ENCODE measurements at places on chromosomes 6 and 20. TPM values are rescaled to one million over a fixed set of nuclear protein-coding genes. Genes with fewer than 3 reads are reported as not detected.

The RNF182 gene
- 0.85 TPM for total RNA-seq

DNA sequence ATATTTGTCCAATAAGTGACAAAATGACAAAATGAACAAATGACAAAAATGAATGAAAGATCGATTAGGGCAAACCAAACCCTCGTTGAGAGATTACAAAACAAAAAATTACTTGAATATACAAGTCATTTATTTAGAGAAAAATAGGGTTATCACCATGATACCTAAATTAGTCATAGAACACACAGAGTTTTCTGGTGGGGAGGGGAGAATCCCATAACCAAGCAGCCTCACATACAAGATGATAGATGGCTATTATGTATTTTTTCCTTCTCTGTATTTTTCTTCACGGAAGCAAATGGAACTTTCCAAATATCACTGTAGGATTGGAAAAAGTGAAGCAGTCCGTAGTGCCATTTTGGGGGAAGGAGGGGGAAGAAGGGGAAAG lies 28.5 kb upstream of the BMP6 start:
- no peak for DNase-seq

The OPRM1 gene
- total RNA-seq = not detected

DNA sequence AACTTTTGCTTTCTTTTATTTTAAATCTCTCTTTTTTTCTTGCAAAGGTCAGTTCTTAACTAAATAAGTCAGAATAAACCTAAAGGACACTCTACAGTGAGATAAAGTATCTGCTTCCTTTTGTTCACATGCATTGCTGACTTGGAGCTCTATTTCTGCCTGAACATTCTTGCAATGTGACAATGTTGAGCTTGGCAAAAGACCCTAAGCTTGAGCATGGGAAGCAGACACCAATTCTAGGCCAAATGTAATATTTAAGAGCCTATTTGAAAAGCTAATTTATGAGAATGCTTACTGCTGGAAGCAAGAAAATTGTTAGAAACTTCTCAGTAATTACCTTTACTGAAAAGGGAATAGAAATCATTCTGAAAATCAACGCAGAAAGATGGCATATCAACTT lies 556.2 kb downstream of the CBLN4 start:
- DNase-seq = no peak

Data from foreskin keratinocyte (primary cell).